ENCODE measurements at places on chromosomes 7 and 10. TPM values are rescaled to one million over a fixed set of nuclear protein-coding genes. Genes with fewer than 3 reads are reported as not detected.

- no peak for DNase-seq
These were observed 117.4 kb downstream of the CABCOCO1 start for GRCh38 chr10:61779950-61780659.

GRCh38 chr10:33655921-33656320 is 321.5 kb upstream of the NRP1 start:
- no peak for DNase-seq

DNA sequence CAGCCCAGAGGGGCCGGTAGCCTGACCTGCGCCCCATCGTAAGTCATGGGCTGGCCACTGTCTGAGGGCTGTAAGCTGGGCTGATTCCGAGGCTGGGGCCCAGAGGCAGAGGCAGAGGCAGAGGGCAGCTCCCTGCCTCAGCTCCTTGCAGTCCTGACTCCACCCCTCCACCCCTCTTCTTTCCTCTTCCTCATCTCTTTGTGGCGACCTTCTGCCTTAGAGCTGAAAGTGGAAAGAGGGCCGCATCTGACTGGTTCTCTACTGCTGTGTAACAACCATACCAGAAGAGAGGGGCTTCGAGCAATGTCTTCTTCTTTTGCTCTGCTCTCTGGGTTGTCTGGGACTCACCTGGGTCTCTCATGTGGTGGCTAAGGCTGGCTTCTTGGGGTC is 179.1 kb downstream of the RPS24 start:
- no peak for DNase-seq

Gene TMEM196
- not detected for total RNA-seq

DNA sequence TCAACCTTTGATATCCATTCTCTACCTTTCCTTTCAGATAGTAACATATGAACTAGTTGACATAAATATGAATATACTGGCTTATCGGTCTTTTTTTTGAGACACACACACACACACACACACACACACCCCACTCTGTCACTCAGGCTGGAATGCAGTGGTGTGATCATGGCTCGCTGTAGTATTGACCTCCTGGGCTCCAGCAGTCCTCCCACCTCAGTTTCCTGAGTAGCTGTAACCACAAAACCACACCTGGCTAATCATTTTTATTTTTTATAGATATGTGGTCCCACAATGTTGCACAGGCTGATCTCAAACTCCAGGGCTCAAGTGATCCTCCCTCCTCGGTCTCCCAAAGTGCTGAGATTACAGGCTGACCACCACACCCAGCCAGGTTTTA is 14.2 kb upstream of the NT5C3A start:
- DNase-seq: no peak

GRCh38 chr7:16034353-16034752 is 347.9 kb upstream of the MEOX2 start:
- DNase-seq: no peak

Gene SCIN
- 1.8 TPM for total RNA-seq

DNA sequence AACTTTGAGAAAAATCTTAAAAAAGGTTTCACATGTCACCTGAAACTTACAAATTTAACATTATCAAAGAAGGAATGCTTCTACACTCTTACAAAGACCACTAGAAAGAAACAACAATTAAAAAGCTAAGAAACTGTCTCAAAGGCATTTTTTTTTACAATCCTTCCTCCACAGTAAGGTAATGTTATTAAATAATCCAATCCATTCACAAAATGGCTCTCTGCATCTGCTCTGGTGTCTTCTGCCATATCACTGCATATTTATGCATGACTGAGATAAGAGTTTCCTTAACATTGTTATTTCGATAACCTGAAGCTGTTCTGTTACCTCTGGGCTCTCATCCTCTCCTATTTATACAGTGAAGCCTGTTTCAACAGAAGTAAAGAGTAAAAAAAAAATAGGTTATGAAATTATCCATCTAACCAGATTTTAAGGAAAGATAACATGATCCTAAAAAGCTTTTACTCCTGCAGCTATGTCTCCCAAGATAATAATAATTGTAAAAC is 8.5 kb downstream of the HNRNPA2B1 start:
- DNase-seq: no peak

Gene PDE6C
- total RNA-seq: not detected

Gene EBLN1
- total RNA-seq: not detected

GRCh38 chr7:112905950-112906349 is 115.8 kb upstream of the TMEM168 start:
- no peak for DNase-seq

GRCh38 chr10:34152434-34152833 is 662.7 kb downstream of the PARD3 start:
- no peak for DNase-seq

DNA sequence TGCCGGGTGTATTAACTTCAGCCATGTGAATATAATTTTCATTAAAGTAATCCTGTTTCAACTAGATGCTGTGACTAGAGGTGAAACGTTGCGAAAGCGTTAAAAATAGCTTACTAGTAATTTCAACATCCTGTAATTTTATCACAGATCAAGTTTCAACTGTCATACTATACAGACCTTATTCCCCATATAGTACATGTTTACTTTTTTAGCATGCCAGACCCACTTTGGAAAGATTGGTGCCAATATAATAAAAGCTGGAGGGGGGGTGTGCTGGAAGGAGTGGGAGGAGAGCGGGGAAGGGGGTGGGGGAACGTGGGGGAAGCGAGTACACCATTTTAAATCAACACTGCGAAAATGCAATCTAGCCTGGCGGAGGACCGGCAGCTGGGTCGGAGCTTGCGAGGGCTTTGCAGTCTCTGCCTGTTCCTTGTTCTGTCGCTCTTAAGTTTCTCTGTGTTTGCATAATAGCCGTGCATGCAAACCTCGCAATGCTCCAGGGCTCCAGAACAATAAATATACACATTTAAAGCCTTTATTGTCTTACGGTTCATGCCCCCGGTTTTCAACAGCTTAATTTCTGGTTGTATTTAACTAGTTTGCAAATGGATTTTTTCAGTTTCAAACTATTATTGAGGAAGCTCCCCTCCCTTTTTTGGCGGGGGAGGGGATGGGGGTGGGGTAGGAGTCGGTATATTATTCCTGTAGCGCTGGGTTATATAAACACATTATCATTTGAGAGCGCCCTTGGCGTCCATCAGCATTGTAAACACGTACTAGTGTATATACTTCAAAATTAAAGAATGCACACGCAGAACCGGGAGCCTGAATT is 1.3 kb upstream of the ARID5B start:
- DNase-seq: peak; percentile 34

Gene SMC3
- total RNA-seq: 36.2 TPM

DNA sequence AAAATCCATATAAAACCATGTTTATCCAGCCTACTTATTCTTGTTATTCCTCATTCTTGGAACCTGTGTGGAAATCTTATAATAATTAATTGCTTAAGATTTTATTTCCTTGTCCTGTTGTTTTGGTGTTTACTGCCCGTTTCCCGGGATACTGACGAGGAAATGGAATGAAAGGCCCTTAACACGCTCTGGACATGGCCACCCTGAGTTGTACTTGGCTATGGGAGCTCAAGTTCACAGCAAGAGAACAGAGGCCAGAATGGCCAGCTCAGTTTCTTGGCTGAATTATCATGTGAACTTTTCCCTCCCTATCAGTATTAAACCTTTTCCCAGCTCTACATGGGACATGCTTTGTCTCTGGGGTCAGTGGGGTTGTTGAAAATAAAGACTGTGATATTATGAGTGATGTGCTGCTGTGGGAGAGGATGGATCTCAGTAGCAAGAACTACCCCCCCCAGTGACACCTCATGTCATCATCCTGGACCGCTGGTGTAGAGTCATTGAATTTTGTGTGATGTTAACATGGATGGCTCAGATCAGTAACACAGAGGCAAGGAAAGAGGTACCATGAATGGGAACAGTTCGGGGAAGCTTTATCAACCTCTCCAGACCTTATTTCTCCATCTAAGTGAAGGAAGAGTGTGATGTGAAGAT is 87.0 kb upstream of the IGFBP3 start:
- DNase-seq: no peak

Gene OPN4
- total RNA-seq: not detected

- DNase-seq: peak; percentile 90
These were observed 19.4 kb downstream of the SPOCK2 start for GRCh38 chr10:72068901-72069446.

Gene TDRD1
- total RNA-seq: 1.2 TPM

DNA sequence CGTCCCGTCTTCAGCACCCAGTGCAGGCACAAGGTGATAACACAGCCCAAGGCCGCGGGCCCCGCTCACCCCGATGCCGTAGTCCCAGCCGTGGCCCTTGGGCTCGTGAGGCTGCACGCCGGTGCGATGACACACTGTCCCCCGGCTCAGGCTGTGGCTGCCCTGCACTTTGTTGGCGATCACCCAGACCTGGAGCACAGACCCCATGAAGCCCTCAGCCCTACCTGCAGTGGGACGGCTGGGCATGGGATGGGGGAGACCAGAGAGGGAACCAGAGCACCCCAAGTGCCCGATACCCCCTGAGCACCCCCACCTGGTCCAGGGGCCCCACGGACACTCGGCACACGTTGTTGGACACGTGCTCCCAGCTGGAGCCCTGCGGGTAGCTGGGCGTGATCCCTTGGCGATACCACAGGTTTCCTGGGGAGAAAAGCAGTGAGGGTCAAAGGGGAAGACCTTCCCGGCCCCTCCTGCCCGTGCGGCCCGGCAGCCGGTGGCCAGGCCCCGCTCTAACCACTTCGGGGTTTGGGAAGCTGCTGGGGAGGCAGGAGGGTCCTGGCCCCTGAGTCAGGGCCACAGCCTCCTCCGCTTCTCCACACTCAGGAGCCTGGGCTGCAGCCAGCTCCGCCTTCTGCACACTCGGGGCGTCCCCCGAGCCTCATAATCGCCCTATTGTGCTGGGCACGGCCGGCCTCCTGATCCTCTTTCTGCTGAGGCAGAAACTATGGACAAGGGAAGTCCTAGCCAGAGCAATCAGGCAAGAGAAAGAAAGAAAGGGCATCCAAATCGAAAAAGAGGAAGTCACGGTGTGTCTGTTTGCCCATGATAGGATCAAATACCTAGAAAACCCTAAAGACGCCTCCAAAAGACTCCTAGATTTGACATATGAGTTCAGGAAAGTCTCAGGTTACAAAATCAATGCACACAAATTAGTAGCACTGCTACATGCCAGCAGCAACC is 6.7 kb downstream of the BHLHA15 start:
- DNase-seq: no peak

DNA sequence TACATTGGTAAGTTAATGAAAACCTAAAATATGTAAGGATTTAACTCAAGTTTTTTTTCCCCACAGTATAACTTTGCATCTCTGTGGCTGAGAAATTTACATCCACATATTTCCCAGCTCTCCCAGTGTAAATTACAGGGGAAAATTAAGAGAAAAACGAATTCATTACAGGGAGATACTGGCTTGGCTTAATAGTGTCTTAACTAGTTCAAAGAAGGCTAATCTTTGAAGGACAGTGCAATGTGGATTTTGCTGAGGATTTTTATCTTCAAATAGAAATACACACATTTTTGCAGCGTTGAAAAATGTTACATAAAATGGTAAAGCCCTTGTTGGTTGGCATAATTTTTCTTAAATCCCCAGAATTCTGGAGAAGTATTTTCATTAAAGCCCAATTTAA is 1.5 kb downstream of the CBX3 start:
- no peak for DNase-seq

DNA sequence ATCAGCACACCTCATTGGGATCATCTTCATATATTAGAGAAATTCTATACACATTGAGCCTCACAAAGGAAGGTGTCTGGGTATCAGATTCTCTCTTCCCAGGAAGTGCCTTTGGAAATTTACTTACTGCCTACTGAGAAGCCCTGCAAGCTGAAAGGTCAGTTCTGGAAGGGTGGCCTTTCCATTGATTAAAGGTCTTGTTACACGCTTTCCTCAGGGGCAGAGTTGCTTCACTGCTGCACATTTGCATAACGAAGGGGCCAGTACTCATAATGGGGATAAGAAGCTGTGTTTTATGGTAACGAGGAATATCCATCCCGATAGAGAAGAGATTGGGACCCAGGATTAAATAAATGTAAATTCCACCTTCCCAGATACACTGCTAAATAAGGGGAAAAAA is 19.4 kb upstream of the IL15RA start:
- no peak for DNase-seq

DNA sequence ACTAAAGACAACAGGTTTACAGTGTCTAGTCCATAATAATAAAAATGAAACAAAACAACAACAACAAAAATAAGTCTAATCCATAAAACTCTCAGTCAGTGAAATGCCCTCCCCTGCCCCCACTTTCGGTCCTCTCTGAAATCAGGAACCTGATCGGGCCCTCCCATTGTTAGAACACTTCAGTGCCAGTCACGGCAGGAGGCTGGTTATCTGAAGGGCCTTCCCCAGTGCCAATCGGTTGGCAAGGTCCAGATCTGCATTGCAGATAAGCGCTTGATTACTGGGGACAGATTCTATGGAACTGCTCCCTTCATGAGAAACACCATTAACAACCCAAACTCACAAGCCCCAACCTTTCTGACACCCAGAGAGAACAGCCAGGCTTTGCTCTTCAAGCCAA is 72.2 kb upstream of the EEPD1 start:
- no peak for DNase-seq

DNA sequence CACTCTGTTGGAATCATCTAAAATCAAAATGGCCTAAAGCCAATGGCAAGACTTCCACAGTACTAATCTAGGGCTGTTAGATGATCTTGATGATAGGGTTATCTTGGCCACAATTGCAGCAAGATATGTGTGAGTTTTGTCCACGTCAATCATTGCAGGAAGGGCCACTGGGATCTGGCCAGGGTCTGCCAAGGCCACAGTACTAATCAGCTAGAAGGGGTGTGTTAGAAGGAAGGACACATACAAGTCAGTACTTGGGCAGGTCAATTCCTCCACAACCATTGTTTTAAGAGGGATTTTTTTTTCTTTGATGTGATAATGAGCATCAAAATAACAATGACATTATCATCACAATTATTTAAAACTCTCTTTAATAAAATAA is 1.6 kb downstream of the LMOD2 start:
- no peak for DNase-seq

DNA sequence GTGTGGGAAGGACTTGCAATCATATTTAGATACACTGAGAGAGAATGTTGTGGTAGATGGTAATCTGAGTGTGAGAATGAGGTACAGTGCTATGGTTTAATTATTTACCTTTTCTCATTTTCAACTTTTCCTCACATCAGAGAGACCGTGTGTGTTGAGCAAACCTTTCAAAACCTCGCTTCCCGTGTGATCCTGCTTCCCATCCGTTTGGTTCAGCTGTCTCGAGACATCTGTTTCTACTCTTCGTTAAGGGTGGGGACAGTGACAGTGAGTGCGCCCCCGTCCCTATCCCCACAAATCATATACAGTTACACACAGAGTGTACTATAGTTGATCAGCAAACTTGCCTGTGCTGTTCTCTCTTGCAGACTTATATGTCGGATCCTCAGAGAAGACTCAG is 33.0 kb upstream of the NOBOX start:
- no peak for DNase-seq

DNA sequence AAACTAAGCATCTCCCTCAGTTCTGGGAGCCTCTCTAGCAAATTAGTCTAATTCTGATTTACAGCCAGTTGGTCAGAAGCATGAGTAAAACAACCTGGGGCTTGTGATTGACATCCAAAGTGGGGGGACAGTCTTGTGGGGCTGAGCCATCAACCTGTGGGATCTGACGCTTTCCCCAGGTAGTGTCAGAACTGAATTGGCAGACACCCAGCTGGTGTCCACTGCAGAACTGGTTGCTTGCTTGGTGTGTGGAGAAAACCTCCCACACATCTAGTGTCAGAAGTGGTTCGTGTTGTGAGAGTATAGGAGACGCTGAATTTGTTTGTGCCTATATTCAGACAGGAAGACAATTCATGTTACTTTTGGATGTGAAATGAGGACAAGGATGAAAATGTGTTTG is 92.2 kb upstream of the PDCD4 start:
- DNase-seq: no peak

- DNase-seq: peak; percentile 68
These were observed 1.9 kb upstream of the SH2D4B start for GRCh38 chr10:80535671-80536360.
